ENCODE measurements at places on chromosomes 5 and 9.

GRCh38 chr9:69452110-69452782 is 127.2 kb downstream of the ENTREP1 start:
- no peak for DNase-seq

DNA sequence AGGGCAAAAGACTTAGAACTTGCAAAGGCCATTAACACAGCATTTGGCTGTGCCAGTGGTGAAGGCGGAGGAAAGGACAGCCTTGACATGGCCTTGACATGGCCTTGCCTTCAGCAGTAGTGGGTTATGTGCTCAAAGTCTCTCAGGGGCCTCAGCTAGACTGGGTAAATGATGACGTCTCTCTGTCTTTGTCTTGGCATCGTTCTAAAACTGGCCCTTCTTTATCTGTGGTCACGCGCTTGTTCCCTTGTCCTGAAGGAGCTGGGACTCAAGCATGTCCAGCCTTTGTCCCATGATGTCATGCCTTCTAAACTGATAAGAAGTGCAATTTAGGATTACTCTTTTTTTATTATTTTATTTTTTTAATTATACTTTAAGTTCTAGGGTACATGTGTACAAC is 88.7 kb upstream of the ATP10B start:
- no peak for DNase-seq

DNA sequence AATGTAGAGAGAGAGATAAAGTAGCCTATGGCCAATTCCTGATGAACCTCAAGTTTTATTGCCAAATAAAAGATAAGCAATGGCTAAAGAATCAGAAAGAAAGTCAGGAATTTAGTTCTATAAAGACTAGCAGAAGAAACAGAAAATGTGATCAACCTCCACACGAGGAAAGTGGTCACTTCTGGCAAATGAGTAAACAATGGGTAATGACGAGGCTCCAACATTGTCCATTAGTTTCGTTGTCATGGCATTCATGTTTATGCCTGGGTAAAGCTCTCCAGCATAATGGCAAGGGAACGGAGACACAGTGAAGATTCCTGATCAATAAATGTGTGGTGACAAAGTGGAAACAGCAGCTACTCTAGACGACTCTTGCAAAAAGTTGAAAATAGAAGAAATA is 341.8 kb upstream of the CTNND2 start:
- no peak for DNase-seq

DNA sequence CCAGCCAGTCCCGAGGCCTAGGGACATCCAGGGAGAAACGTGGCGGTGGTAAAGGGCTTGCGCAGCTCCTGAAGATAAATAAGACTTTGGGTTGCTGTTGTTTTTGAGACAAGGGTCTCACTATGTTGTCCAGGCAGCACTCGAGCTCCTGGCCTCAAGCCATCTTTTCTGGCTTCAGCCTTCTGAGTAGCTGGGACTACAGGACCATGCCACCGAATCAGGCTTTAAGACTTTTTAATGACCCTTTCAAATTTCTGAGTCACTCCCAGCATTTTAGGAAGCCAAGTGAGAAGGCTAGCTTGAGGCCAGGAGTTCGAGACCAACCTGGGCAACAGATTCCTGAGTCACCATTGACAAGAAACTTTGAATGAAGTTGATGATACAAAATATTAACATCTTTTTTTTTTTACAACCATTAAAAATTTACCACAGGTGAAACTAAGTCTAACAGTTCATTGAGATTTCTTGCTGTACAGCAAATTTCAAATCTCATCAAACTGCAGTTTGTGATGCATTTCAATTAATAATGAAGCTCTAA is 817 bp upstream of the GNE start:
- DNase-seq: no peak

GRCh38 chr5:126188804-126189203 is 234.4 kb upstream of the GRAMD2B start:
- DNase-seq: no peak

DNA sequence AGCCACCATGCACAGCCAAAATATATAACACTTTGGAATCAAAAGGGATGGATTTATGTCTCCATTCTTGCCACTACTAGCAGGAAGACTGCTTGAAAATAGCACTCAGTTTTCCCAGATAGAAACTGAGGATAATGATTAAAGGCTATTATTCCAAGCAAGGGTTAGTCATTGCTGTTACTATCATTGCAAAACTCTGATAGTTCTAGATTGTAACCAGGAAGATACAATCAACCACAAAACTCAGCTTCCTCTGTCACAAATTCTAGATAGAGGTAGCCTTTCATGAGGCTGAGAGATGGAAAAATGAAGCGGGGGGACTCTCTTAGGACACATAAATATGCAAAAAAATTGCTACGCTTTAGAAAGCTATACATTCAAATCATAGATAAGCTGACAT is 3.1 kb downstream of the ANXA1 start:
- DNase-seq: no peak

DNA sequence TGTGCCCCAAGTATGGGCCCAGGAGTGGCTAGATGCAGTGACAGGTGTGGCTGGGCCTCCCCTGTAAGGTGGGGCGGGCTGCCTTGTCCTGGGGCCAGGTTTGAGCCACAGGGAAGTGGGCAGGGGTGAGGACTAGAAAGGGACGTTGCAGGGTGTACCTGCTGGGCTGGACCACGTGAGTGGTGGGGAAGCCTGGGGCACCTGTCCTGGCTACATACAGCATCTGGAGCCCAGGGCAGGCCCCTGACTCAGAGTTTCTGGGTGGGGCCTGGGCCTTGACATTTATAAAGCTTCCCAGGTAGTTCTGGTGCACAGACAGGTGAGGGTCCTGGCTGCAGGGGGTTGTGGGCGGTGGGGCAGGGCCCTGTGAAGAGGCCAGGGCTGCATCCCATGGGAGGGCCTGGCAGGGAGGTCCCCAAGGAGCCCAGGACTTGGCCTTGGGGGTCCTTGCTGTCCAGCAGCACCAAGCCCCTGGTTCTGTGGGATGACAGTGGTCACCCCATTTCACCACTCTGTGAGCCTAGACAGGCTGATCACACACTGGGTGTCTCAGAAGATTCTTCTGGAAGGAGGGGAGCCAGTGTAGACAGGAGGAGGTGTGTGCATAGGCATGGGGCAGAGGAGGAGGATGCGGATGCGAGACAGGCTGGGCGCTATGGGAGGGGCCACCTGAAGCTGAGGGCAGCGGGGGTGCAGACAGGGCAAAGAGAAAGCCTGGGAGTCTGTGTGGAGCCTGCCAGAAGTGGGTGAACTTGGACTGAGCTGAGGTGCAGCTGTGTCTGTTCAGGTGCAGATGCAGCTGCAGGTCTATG is 94.0 kb downstream of the PHF2 start:
- peak; percentile 33 for DNase-seq

- DNase-seq: no peak
These were observed 16.8 kb upstream of the ANGPTL2 start for GRCh38 chr9:127139071-127139731.

GRCh38 chr5:126452477-126452876 is 29.3 kb downstream of the GRAMD2B start:
- no peak for DNase-seq

GRCh38 chr9:116476935-116477381 is 210.1 kb upstream of the TRIM32 start:
- no peak for DNase-seq

GRCh38 chr5:463952-464351 is 21.0 kb downstream of the EXOC3 start:
- no peak for DNase-seq

DNA sequence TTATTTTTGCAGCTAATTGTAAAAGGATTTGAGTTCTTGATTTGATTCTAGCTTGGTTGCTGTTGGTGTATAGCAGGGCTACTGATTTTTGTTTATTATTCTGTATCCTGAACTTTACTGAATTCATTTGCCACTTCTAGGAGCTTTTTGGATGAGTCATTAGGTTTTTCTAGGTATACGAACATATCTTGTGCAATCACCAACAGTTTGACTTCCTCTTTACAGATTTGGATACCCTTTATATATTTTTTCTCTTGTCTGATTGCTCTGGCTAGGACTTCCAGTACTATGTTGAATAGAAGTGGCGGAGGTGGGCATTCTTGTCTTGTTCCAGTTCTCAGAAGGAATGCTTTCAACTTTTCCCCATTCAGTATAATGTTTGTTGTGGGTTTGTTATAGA is 210.8 kb downstream of the FGF10 start:
- no peak for DNase-seq

DNA sequence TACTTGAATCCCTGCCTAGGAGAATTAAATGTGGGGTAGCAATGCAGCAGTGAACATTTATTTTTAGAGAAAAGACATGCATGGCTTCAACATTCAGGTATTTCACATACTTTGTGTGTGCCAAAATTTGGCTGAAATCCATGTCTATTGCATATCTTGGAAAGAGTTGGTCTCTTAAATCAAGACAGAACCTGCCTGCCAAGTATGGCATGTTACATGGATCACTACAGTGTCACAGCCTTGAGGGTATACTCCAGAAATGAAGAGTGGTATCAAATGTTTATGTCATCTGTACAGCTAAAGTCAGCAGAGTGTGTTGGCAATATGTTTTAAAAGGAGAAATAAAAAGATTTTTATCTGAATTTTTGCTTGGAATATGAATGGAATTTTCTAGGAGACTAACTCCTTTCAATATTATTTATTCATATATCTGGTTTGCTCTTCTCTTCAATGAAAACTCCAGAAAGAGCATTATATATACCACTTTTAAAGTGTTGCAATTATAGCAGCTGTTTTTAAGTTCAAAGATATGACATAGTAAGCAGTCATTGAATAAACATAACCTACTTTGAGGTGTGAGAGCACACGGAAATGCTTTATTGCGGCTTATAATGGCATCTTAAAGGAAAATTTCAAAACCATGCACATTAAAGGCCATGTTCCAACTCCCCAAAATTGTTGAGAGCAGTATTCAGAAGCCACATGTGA is 95.4 kb upstream of the MINAR2 start:
- DNase-seq: no peak

GRCh38 chr5:127333483-127333882 is 42.9 kb downstream of the MEGF10 start:
- DNase-seq: no peak

- DNase-seq: no peak
These were observed 11.3 kb upstream of the P4HA2 start for GRCh38 chr5:132238901-132239500.

DNA sequence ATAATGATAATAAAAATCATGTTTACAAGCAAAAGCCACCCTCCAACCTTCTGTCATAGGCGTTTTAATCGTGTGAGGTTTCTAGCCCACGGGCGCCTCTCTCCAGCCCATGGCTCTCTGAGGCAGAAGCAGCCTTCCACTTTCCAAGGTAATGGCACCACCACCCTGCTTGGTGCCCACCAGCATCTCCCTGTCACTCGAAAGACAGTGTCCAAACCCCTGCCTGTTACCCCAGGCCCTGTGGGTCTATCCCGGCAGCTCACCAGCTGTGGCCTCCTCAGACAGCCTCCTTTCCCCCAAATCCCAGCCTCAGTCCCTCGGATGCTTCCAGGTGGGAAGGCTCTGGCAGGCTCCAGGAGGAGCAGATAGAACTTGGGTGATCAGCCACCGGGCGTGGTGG is 123.8 kb upstream of the LPCAT1 start:
- DNase-seq: no peak

- no peak for DNase-seq
These were observed 239.9 kb downstream of the ROR2 start for GRCh38 chr9:91710158-91710557.
